ENCODE measurements at places on chromosomes 12 and 14.

DNA sequence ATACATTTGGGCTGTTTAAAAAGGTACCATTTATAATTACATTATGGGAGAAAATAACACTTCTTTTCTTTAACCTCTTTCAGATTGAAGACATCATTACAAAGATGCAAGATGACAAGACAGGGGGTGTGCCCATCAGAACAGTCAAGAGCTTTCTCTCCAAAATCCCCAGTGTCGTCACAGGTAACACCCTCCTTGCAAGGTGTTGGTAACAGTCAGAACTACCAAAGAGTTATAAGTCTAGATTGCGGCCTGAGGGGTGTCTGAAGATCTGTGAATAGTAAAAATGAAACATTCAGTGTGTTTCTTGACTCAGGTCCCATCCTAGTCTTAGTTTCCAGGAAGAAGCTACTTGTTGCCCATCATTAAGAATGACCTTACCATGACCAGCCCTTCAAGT is 419.8 kb downstream of the RGS6 start:
- DNase-seq: no peak

DNA sequence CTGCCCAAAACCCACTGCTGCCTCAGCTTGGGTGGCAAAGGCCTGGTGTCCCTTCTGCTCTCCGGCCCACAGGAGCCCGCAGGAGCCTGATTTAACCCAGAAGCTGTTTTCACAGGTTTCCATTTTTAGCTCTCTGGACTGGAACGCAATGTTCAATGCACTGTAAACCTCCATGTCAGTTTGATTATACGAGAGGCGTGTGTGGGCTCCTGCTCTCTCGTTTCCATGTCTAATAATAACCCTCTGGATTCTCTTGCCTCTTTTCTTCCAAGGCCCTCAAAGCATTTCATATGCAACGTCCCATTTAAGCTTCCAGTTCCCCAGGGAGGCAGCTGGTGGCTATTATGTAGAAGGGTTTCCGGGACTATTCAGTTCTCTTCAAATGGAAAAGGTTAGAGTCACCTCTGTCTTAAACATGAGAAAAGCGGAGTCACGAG is 161.1 kb downstream of the SUDS3 start:
- DNase-seq: no peak

GRCh38 chr14:103259801-103260628 is 74.0 kb upstream of the EIF5 start:
- no peak for DNase-seq

GRCh38 chr14:51079085-51079484 is 15.8 kb downstream of the TRIM9 start:
- DNase-seq: no peak

- DNase-seq: no peak
Measured at GRCh38 chr12:69837191-69837590, 12.2 kb downstream of the MYRFL start.

DNA sequence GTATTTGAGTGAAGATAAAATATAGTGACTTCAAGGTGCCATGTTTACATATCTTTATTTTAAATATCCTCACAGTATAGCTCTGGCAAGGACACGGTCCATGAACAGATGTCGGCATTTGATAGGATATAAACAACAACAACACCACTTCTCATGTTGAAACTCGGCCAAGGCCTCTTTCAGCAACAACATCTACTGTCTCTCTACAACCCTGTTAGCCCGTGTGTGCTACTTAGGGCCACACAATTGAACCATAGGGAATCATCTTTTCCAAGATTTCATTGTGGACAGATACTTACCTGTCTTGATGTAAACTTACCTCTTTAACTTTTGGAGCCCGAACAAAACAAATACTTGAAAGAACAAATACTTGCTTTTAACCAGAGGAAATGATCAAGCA is 168.7 kb upstream of the SSTR1 start:
- no peak for DNase-seq

GRCh38 chr12:42759622-42760273 is 170.2 kb upstream of the PRICKLE1 start:
- DNase-seq: no peak

DNA sequence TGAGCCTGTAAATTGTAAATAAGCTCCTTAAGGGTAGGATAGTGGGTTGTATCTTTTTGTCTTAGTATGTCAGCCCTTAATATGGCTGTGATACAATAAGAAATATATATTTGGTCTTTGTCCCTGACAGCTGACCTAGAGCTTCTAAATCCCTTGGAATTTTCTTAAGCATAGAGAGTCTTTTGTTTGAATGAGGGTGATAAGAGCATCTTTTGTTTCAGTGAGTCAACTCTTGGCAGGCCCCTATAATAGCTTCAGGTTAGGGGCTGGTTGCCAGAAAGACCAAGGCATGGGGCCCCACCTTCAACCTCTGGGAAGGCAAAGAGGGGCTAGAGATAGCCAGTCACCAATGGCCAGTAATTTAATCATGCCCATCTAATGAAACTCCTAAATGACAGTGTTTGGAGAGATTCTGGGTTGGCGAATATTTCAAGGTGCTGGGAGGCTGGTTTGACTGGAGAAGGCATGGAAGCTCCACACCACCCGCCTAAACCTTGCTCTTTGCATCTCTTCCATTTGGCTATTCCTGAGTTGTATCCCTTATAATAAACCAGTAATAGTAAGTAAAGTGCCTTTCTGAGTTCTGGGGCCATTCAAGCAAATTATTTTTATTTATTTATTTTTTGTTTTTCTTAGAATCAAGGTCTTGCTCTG is 10.5 kb downstream of the PALS1 start:
- no peak for DNase-seq

- no peak for DNase-seq
Measured at GRCh38 chr12:65721541-65722190, 102.6 kb upstream of the HMGA2 start.
